Left ventricle myocardium inferior (tissue), 1 donor: ENCODE measurements at places on chromosomes 3 and 15. TPM values are rescaled to one million over a fixed set of nuclear protein-coding genes. Genes with fewer than 3 reads are reported as not detected.

Gene MORC1
- total RNA-seq = not detected

Gene DPPA2
- not detected for total RNA-seq

Gene BTLA
- not detected for total RNA-seq

Gene ISLR
- total RNA-seq = 12.7 TPM

- no peaks in the 10 kb centered on the region for H3K36me3 ChIP-seq
- no peak overlapping the region for H3K4me3 ChIP-seq
- no peaks in the 10 kb centered on the region for H3K4me1 ChIP-seq
These were observed 8.6 kb downstream of the PODXL2 start for GRCh38 chr3:127637546-127637945.

DNA sequence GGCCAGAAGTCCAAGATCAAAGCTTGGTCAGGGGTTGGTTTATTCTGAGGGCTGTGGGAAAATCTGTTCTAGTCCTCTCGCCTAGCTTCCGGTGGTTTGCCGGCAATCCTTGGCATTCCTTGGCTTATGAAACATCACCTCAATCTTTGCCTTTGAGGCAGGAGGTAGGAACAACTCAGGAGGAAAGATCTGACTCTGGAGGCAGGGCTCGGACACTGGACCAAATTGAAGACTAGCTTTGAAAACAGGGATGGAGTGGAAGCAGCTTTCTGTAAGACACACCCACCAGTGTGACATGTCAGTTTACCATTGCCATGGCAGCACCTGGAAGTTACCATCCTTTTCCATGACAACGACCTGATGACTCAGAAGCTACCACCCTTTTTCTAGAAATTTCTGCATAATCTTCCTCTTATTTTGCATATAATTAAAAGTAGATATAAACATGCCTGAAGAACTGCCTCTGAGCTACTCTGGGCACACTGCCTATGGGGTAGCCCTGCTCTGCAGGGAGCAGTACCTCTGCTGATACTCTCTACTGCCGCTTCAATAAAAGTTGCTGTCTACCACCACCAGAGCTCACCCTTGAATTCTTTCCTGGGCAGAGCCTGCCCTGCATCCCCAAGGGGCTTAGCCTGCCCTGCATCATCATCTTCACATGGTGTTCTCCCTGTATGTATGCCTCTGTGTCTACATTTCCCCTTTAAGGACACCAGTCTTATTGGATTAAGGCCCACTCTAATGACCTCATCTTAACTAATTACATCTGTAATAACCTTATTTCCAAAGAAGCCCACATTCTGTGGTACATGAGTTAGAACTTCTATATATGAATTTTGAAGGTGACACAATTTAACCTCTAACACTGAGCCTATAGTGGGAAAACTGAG lies 38.3 kb upstream of the TM4SF4 start:
- no peak overlapping the region for H3K4me3 ChIP-seq
- H3K4me1 ChIP-seq = no peaks in the 10 kb centered on the region
- DNase-seq = no peak
- no peak overlapping the region for H3K27ac ChIP-seq
- H3K36me3 ChIP-seq = no peaks in the 10 kb centered on the region

DNA sequence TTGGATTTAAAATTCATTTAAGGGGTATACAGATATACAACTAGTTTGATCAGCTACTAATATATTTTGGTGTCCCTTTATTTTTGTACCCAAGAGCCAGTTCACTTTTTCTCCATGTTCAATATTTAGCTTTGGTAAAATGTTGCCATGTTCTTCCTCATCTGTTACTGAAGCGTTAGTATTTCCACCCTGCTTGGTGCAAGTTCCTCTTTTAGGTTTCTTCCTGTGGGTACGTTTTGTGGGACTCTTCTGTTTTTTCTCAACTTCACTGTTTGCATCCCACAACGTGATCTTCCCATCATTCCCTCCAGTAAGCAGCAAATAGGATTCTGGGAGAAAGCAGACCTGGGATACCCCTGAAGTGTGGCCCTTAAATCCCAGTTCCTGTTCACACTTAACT lies 14.1 kb downstream of the WDR53 start:
- no peaks in the 10 kb centered on the region for H3K4me1 ChIP-seq
- no peaks in the 10 kb centered on the region for H3K27me3 ChIP-seq
- no peak overlapping the region for H3K27ac ChIP-seq

DNA sequence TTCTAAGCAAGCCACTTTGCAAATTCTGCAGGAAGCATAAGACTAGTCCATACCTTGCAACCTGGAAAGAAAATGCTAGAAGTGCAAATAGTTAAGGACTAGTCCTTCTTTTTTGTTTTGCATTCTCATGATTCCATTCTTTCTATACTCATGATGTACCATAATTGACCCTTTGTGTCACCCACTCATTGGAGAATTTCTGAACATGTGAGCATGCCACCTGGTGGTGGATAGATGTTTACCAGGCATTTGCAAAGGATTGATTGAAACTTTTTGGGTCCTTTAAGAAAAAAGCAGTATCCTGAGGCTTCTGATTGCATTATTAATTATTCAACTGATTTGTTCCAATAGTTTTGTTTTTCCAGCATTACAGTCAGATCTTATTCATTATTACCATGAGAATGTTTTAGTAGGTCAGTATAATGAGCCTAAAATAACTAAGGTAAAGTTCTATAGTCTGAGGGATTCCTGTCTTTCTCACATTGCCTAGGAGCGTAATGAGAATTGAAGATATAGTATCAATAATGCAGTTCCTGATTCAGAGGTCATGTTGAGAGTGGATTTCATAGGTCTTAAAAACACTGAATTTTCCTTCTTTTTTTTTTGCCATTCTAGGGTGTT lies 20.2 kb upstream of the DIPK2A start:
- H3K27ac ChIP-seq = no peak overlapping the region
- no peaks in the 10 kb centered on the region for H3K27me3 ChIP-seq
- no peaks in the 10 kb centered on the region for H3K36me3 ChIP-seq
- no peaks in the 10 kb centered on the region for H3K4me1 ChIP-seq

- no peak overlapping the region for H3K4me3 ChIP-seq
- H3K36me3 ChIP-seq = no peaks in the 10 kb centered on the region
- H3K27me3 ChIP-seq = no peaks in the 10 kb centered on the region
- no peaks in the 10 kb centered on the region for H3K4me1 ChIP-seq
- H3K27ac ChIP-seq = no peak overlapping the region
These were observed 2.0 kb upstream of the NR1I2 start for GRCh38 chr3:119779731-119780383.

DNA sequence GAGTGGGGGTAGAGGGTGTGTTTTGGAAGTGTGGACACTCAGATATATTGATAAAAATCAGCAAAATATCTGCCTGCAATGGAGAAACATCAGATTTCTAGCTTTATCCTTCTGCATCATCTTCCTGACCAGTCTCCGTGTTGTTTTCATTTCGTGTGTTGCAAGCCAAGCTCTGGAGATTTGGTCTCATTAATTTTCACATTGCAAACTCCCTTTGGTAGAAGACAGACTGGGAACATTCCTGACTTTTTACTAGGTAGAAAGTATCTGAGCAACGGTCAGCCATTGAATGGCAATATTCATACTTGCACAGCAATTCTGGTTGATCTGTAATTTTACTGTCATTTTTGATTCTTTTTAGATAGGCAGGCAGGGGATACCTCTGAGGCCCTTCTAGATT lies 30.4 kb downstream of the FSTL1 start:
- no peaks in the 10 kb centered on the region for H3K27me3 ChIP-seq
- H3K36me3 ChIP-seq = peaks cover 5% of the 10 kb centered on the region
- H3K27ac ChIP-seq = peak overlapping the region; percentile 90
- H3K4me3 ChIP-seq = no peak overlapping the region
- no peak for DNase-seq
- peaks cover 100% of the 10 kb centered on the region for H3K4me1 ChIP-seq
